Fibroblast of the conjunctiva (primary cell): ENCODE measurements at places on chromosomes 5 and 9.

DNA sequence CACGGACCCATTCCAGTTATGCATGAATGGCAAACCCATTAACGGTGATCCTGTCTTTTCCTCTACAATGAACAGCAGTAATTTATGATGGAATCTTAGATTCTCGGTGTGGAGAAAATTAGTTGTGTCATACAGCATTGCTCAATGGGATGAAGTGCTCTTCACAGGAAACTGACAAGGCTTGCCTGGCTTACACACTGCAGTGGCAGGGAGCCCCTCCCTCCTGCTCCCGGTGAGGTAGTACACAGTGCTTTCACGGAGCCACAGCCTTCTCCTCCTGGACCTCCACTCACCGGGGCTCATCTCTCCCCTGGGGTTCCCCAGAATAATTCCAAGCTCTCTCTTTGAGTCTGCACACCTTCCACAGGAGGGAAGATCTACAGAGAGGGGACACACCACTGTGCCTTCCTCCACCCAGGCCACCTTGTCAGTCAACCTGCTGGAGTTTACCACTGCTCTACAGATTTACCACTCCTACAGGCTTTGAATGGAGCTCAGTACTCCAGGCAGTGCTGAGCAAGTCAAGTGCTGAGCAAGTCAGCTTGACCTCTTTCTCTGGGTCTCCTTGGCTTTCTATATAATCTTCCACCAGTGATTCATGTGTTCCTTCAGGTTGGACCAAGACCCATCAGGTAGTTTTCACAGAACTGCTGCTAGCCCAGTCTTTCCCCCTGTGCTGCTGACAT lies 59.1 kb upstream of the TBC1D2 start:
- DNase-seq = no peak

GRCh38 chr5:168766426-168766700 lies 187.2 kb upstream of the PANK3 start:
- no peak for DNase-seq

- DNase-seq = no peak
Measured at GRCh38 chr5:123814801-123815470, 303.0 kb downstream of the CSNK1G3 start.

DNA sequence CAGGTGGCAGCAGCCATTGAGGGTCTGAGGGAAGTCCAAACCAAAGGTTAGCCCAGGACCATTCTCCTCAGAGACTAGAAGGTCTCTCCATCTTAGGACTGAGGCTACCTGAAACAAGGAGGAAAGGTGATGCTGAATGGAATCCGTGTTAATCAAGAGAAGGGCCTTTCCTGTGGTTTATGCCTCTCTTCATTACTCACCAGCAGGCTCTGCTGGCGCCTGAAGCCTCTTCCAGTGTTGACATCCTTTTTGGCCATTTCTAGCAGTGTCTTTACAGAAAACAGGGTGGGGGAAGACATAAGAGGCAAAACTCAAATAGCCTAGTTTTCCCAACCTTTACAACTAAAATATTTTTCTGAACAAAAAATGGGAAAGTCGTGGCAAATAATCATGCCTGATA lies 98.0 kb downstream of the ENC1 start:
- DNase-seq = no peak

- DNase-seq = no peak
Measured at GRCh38 chr5:149567226-149567625, 14.1 kb upstream of the ARHGEF37 start.
